Amniotic stem cell (primary cell): ENCODE measurements at places on chromosomes 7 and 10.

DNA sequence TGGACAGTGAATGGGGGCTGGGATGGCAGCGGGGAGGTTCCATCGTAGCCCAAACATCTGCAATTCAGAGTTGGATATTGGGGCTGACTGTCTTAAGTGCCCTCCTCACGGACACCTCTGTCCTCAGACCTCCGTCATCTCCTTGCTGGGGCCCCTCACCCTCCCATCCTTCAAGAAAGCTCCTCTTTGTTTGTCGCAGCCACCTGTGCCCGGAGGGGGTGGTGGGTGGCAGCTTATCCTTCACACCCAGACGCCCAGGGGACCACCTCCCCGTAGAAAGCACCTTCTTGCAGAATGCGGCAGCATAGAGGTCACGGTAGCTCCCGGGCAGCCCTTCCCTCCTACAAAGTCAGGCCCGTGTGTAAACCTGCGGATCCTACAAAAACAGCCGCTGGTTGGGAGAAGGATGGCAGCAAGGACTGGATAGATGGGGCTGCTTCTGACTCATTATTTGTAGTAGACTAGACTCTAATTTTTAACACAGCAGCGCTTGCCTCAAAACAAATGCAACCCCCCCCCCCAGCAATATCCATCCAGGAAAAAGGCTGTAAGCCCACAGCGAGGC lies 1.3 kb upstream of the PTPRN2 start:
- DNase-seq: no peak

DNA sequence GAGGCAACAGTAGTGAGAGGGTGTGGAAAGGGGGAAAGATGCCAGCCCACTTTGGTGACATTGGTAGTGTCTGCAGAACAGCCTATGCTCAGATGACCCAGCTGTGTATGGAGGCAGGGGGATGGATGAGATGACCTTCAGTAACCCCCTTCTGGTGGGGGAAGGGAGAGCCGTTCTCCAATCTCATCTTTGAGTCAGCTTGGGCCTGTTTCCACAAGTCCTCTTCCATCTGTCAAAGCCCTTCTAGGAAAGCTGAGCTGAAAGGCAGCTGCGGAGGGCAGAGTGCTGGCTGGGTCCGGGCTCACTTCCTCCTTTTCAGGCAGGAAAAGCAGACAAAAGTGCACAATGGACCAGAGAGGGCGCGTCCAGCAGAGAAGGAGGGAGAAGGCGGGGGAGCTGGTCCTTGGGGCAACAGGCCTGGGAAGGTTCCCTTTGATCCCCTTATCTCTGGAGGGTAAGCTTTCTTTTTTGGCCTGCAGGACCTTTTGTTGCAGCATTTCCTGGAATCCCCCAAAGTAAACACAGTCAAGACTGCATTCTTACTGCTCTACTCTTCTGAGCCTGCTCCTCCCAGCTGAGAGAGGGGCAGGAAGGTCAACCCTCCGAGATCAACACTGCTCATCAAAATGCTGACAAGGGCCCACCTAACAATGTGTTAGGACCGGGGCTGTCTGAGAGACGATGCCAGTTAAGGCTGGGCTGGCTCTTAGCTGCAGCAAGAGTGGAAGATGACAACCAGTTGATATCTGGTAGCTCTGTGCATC lies 1.2 kb upstream of the LRMDA start:
- no peak for DNase-seq

GRCh38 chr7:149882248-149883047 lies 8.7 kb downstream of the ATP6V0E2 start:
- DNase-seq: no peak

GRCh38 chr7:33449847-33450246 lies 320.5 kb downstream of the BBS9 start:
- DNase-seq: no peak

GRCh38 chr10:58993480-58994221 lies 182.8 kb upstream of the PHYHIPL start:
- DNase-seq: no peak

DNA sequence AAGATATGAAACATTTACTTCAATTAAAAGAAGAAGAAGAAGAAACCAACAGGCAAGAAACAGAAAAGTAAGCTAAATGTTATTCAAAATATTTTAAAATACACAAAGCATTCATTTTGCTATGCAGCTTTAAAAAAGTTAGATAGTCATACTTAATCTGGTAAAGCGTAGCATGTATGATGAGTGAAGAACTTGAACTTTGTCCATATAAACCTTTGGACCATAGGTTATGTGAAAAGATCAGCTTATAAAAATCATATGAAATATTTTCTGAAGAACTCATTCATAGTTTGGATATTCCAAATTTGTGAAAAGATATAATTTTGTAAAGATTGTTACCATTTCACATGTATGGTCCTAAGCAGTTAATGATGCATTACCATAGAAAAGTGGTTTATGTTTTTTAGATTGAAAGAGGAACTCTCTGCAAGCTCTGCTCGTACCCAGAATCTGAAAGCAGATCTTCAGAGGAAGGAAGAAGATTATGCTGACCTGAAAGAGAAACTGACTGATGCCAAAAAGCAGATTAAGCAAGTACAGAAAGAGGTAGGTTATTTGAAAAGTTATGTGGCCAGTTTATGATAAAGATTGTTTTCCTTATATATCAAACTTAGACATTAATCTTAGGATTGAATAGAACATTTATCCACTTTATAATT lies 37.3 kb downstream of the KIF20B start:
- no peak for DNase-seq

- DNase-seq: no peak
These were observed 71.6 kb downstream of the HERPUD2 start for GRCh38 chr7:35623381-35623780.

GRCh38 chr10:14262836-14263425 lies 67.8 kb downstream of the FRMD4A start:
- no peak for DNase-seq

DNA sequence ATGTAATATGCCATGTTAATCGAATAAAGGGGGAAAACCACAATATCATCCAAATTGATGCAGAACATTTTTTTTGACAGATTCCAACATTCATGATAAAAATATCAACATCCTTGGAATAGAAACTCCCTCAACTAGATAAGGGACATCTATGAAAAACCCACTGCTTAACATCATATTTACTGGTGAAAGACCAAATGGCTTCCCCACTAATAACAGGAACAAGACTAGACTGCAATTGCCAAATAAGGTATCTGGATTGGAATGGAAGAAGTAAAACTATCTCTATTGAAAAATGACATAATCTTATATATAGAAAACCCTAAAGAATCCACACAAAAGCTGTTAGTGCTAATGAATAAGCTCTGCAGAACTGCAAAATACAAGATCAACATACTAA lies 27.8 kb downstream of the SMURF1 start:
- no peak for DNase-seq

- DNase-seq: no peak
These were observed 21.8 kb downstream of the SLIT1 start for GRCh38 chr10:97163781-97164501.

- DNase-seq: no peak
These were observed 761.5 kb upstream of the C7orf33 start for GRCh38 chr7:147829016-147829415.

- no peak for DNase-seq
These were observed 31.3 kb downstream of the AKR1C3 start for GRCh38 chr10:5125315-5126044.

GRCh38 chr7:89103564-89103963 lies 308.0 kb upstream of the TEX47 start:
- no peak for DNase-seq

DNA sequence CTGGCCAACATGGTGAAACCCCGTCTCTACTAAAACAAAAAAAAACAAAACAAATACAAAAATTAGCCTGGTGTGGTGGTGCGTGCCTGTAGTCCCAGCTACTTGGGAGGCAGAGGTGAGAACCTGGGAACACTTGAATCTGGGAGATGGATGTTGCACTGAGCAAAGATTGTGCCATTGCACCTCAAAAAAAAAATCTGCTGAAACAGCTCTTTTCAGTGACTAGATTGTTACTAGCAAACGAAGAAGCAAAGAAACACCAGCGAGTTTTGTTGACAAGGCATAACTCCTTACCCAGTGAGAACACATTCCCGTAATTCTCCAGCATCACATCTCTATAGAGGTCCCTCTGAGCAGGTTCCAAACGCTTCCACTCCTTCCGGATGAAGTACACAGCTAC lies 6.7 kb downstream of the ZNF3 start:
- DNase-seq: no peak

DNA sequence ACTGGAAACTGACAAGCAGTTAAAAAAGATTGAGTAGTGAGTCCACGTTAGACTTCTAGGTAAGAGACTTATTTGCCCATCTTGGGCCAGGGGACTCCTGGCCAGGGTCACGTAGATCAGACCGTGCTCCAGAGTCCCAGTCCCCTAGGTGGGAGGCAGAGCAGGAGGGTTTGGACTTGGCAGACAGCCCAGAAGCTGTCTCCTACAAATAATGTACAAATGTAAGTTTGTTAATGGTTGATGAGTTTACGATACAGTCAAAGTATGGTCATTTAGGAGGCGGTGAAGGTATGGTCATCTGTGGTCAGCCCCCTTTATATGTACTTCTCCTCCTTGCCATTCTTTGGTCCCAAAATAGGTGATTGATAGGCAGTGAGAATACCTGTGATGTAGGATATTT lies 28.2 kb downstream of the INPP5F start:
- no peak for DNase-seq

DNA sequence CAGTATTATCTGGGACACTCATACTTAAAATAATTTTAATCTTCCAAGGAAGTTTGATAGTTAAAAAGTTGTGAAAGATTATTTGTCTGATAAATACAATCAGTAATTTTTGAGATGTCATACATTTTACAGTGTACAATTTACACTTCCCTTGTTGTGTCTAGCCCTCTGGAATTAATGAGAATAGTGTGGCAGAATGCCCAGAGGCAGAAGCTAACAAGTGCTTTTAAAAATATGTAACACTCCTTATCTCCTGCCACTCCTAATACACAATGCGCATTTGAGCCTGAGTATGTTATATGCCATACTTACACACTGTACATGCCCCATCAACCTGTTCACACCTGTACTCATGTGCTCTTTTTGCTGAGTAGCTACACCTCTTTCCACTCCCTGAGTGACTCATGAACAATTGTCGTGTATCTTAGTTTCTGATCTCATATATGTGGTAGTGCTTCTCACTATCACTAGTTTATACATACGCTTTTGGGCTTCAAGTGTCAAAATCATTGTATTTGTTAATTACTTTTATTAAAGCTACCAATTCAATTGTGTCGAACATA lies 106.9 kb upstream of the GNAI1 start:
- no peak for DNase-seq

DNA sequence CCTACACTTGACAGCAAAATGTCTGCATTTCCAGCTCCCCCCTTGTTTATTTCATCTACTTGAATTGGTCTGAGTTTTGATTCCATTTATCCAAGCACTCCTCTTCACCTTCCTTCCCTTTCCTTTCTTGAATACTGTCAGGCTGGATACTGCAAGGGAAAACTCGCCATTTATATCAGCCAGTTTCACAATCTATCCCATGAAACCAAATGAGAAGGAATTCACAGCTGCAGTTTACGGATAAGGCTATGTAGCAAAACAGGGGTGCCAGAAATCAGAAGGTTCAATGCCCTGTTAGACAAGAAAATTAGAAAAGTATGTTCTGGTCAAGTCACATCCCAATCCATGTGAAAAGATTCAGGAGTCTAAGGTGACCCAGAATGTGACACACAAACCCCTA lies 28.1 kb downstream of the CCDC6 start:
- no peak for DNase-seq

DNA sequence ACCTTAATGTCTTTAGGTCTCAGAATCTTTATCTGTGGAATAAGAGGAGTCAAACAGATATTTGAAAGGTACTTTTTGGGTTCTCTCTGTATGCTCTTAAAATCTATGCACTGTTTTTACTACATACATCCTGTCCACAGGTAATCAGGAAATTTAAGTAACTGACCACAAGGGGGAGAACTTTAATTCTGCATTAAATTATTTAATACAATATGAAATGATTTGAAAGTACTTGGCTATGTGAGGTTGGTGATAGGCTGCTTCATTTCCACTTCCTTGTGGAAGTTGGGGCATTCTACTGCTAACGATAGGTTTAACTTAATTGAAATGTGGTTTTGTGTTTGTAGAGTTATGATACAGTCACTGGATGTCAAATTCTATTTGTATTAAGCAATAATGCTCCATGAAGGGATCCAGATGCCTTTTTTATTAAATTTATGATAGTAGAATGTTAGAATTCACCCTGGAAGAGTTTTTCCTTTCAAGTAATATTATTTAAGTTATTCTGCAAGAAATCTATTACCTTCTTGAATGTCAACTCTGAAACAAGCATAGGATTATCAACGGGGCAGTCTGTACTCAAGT lies 6.0 kb downstream of the TEX47 start:
- peak; percentile 23 for DNase-seq

DNA sequence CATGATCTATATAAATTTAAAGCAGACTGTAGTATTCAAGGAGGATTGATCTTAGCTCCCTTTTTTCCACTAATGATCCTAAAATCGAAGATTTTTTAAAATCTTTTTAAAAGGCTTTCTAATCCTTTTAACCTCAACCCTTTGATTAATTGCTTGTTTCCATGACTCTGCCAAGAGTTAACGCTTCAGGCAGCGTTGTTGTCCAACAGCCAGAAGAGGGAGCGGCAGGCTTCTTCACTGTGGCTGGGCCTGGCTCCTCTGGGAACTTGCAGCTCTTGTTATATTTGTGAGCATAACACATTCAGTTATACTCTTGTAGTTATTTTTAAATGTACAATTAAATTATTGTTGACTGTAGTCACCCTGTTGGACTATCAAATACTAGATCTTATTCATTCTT lies 26.3 kb downstream of the CRCP start:
- peak; percentile 33 for DNase-seq
